T follicular helper cell (primary cell): ENCODE measurements at places on chromosomes 13 and 19.

GRCh38 chr13:104962411-104962810 lies 1573.1 kb downstream of the EFNB2 start:
- no peak for DNase-seq

- DNase-seq = peak; percentile 96
Measured at GRCh38 chr19:8592231-8593009, 15.2 kb upstream of the MYO1F start.

GRCh38 chr13:110274687-110275086 lies 32.3 kb downstream of the COL4A1 start:
- no peak for DNase-seq

- DNase-seq = no peak
Measured at GRCh38 chr13:104616990-104617389, 1550.8 kb upstream of the SLC10A2 start.

DNA sequence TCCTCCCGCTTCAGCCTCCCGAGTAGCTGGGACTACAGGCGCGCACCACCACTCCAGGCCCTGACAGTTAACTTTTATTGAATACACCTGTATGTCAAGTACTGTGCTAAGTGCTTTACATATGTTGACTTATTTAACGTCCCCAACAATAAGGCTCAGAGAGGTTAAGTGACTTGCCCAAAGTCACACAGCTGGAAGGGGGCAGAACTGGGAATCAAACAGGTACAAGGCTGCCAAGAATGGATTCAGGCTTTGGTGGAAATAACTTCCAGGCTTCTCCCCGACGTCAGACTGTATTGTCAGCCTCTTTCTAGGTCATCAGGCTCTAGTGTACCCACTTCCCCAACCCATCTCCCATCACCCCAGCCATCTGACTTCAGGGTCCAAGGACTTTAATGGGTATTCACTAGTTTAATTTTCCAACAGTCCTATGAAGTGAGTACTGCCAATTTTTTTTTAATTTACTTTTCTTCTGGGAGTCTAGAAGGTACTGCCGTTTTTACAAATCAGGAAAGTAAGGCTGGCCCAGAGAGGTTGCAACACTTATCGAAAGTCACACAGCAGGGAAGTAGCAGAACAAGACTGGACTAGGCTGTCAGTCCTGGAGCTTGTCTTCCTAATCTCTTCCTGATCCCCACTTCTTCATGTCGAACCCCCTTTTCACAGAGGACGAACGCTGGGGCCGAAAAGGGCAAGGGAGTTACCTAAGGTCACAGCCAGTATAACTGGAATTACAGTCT lies 4.9 kb upstream of the CKM start:
- no peak for DNase-seq

DNA sequence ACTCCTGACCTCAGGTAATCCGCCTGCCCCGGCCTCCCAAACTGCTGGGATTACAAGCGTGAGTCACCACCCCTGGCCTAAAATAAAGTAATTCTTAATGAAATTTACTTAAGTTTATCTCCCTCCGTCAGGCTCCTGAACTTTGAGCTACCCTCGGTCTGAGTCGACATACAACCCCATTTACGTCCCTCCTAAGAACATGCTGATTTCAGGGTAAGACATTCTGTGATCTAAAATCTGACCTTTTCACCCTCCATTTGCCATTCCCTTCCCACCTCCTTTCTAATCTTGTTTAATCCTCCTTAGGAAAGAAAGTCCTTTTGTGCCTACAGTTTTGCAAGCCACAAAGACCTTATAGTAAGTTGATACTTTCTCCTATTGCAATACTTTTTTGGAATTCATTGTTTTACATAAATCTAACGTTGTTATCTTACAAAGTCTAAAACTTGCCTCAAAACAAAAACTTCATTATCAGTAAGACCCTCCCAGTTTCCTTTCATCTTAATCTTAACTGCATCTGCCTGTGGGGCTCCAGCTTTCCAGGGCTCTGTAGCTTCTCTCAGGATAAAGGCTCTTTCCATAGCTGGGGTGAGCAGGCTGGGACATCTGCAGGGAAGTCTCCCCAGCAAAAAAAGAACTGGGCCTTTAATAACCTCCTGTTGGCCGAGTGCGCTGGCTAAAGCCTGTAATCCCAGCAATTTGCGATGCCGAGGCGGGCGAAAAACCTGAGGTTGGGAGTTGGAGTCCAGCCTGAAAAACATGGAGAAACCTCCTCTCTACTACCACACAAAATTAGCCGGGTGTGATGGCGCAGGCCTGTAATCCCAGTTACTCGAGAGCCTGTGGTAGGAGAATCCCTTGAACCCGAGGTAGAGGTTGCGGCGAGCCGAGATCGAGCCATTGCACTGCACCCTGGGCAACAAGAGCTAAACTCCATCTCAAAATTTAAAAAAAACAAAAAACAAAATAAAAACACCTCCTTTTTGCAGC lies 143.1 kb downstream of the ZNF737 start:
- no peak for DNase-seq
